ENCODE measurements at places on chromosomes 11 and 22. TPM values are rescaled to one million over a fixed set of nuclear protein-coding genes. Genes with fewer than 3 reads are reported as not detected.

The TUB gene
- 76.3 TPM for total RNA-seq

The ZP1 gene
- not detected for total RNA-seq

The DNAJB7 gene
- total RNA-seq: not detected

The SVIP gene
- 10.6 TPM for total RNA-seq

- DNase-seq: no peak
Measured at GRCh38 chr22:49825944-49826602, 1.6 kb downstream of the BRD1 start.

DNA sequence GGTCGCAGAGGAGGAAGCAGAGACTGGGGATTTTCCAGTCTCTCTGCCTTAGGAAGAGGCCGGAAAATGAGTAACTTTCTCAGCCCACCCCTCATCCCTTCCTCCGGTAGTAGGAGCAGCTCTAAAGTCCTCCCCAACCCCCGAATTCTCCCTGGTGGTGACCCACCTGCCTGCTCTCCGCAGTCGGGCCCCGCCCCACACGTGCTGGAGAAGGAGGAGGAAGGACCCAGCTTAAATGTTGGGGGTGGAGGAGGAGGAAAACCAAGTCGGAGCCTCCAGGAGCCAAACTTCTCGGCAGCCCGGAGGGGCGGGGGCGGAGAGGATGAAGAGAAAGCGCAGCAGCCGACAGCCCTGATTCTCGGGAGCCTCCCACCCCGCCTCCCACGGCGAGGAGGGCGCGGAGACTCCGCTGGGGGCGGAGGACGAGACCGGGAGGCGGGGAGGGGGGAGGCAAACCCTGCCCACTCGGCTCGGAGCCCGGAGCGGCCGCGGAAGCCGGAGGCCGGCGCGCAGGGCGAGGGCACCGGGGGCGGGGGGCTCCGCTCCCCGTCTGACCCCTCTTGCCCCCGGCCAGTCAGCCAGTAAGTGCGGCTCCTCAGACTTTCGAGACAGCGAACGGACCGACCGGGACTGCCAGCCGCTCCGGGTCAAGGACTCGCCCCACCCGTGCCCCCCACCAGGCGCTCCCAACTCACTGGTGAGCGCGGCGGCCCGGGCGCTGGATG, at the start of gene TPBGL:
TPBGL (plus strand) TSS at position 464 of the 725 bp plus-strand sequence. CDS start 276 bp downstream, outside the sequence.
- DNase-seq: no peak

DNA sequence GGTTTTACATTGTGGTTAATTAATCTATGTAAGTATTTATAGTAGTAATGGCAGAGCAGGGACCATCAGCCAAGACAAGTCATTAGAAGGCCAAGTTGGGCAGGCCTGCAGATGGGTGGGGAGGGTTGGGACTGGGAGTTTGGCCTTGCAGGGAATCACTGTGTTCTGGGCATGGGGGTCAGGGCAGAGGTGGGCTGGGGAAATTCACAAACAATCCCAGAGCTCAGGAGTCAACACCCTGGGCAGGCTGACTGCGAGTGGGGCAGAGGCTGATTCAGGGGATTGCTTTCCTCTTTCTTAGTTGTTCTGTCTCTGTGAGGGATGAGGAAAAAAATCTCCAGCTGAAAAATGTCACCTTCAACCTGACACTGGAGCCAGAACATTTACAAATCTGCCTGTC, 322.5 kb downstream of the NTM start:
- no peak for DNase-seq

DNA sequence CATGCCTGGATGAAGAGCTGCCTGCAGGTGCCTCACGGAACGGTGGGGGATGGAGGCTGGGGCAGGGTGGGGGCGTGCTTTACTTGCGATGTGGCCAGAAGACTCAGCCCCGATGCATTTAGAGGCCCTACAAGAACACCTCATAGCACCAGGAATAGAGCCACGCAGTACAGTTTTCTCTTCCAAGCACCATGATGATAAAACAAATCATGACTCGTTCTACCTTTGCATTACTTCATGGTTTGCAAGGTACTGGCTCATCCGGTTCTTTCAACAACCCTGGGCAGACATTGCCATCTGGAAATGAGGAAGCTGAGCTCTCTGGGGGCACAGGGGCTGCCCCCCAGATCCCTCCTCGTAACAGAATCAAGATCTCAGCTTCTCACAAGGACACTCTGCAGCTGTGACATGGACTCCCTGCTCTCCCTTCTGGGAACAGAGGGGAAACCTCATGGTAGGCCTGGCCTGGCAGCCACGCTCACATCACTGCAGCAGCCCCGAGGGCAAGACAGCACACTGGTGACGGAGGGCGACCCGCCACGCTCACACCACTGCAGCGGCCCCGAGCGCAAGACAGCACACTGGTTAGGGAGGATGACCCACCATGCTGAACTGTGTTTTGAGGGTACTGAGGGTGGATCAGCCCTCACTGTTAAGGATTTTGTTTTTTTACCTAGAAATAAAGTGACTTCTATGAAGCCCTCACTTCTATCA, 46.9 kb downstream of the PHF21B start:
- DNase-seq: no peak

DNA sequence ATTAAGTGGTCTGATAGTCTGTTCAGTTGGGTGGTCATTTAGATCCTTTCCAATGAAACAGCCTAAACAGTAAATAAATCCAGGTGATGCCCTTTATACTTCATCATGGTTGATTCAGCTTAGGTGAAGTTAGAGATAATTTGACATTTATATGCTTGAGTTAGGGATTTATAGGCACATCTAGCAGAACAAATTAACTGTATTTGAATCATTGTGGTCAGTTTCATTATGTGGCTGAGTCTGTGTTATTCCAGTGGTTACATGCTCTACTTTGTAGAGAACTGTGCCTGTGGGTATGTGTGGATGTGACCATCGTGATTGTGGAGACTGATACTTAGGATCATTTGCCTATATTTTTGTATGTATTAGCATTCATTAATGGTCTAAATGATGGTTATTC, 194.6 kb downstream of the DDX10 start:
- no peak for DNase-seq

- no peak for DNase-seq
Measured at GRCh38 chr11:35359321-35360054, 59.9 kb downstream of the SLC1A2 start.

- no peak for DNase-seq
Measured at GRCh38 chr11:14519597-14519916, 629 bp downstream of the PSMA1 start.

DNA sequence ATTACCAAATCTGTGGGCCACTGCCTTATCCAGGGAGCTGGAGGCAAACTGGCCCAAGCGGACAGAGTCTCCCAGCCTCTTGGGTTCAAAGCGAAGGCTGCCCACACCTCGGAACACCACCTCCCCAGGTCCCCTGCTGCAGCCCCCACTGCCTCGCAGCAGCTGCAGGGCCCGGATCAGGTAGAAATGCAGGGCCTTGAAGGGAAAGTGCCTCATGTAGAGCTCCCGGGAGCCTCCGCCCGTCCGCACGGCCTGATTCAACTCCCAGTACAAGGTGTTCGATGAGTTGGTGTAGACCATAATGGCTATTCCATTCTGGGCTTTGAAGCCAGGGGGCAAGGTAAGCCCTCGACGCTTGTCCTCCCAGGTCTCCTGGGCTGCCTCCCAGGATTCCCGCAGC, 2.0 kb downstream of the ART5 start:
- no peak for DNase-seq

- DNase-seq: peak; percentile 67
Measured at GRCh38 chr22:36331912-36332622, 55.7 kb downstream of the MYH9 start.
